ENCODE measurements at places on chromosomes 3 and 15. TPM values are rescaled to one million over a fixed set of nuclear protein-coding genes. Genes with fewer than 3 reads are reported as not detected.
A peak's percentile ranks its signal among the peaks of the same experiment; 100 is the strongest.

DNA sequence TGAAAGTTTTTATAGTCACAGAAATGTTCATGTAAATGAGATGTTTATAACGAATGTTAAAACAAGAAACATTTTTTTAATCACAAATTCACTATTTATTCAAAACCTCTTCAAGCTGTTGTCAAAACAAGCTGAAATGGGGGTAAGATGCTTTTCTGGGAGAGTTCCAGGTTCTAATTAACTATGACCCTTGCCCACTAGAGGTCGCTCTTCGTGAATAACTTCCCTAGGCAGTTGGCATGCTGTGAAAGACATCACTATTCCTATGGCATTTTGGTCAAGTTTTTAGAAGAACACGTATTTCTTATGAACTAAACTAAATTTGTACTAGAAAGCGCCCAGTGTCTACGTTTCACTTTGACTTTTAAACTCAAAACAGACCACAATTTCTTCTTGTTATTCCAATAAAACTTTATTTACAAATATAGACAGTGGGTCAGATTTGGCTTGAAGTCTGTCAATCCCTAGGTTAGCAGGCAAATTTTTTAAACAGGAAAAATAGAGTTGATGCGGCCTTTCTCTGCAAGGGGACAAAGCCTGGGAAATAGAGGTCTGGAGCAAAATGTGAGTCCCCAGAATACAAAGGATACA lies 62.8 kb upstream of the CMTM8 start:
- peaks cover 14% of the 10 kb centered on the region for H3K36me3 ChIP-seq
- DNase-seq, result peak; percentile 37
- H3K27ac ChIP-seq, result no peak overlapping the region
- H3K4me3 ChIP-seq, result no peak overlapping the region
- peaks cover 4% of the 10 kb centered on the region for H3K4me1 ChIP-seq
- H3K27me3 ChIP-seq, result peaks cover 2% of the 10 kb centered on the region

GRCh38 chr3:123080864-123081562 lies 14.2 kb downstream of the PDIA5 start:
- H3K27me3 ChIP-seq, result peaks cover 3% of the 10 kb centered on the region
- H3K4me3 ChIP-seq, result no peak overlapping the region
- no peaks in the 10 kb centered on the region for H3K36me3 ChIP-seq
- peaks cover 41% of the 10 kb centered on the region for H3K4me1 ChIP-seq

GRCh38 chr15:31554261-31554660 lies 227.6 kb downstream of the KLF13 start:
- DNase-seq, result no peak
- H3K27ac ChIP-seq, result no peak overlapping the region
- H3K4me1 ChIP-seq, result peaks cover 3% of the 10 kb centered on the region

The FAM219B gene
- polyA plus RNA-seq, result 9.5 TPM

The BTLA gene
- polyA plus RNA-seq, result not detected

The TNFSF10 gene
- polyA plus RNA-seq, result 49.7 TPM

- H3K36me3 ChIP-seq, result peaks cover 47% of the 10 kb centered on the region
- no peak overlapping the region for H3K27ac ChIP-seq
- peak; percentile 4 for DNase-seq
- no peak overlapping the region for H3K4me3 ChIP-seq
Observed at GRCh38 chr3:193665370-193665989, 72.5 kb downstream of the OPA1 start.

DNA sequence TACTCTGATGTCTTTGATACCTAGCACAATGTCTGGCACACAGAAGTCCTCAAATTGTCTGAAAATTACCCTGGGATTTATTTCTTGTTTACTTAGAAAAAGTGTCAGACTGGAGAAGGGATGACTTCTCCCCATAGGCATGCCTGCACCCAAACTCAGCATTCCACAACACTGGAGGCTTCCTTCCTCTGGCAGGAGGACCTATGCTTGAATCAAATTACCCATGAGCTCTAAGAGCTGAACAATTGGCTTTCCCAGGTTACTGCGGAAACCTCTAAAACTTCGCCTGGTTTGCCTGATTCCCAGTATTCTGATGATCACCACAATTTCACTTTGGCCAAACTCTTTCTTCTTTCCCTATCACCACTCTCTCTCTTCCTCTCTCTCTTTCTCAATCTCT lies 217.4 kb downstream of the DIPK2A start:
- DNase-seq, result no peak
- H3K27ac ChIP-seq, result no peak overlapping the region
- H3K4me1 ChIP-seq, result peaks cover 6% of the 10 kb centered on the region
- no peaks in the 10 kb centered on the region for H3K36me3 ChIP-seq

- no peaks in the 10 kb centered on the region for H3K36me3 ChIP-seq
- peaks cover 4% of the 10 kb centered on the region for H3K27me3 ChIP-seq
- no peak overlapping the region for H3K27ac ChIP-seq
- H3K4me1 ChIP-seq, result no peaks in the 10 kb centered on the region
- H3K4me3 ChIP-seq, result no peak overlapping the region
- DNase-seq, result no peak
Observed at GRCh38 chr3:193509103-193509965, 45.4 kb downstream of the ATP13A4 start.

- H3K27ac ChIP-seq, result no peak overlapping the region
- DNase-seq, result no peak
- peaks cover 3% of the 10 kb centered on the region for H3K36me3 ChIP-seq
- H3K4me3 ChIP-seq, result no peak overlapping the region
Observed at GRCh38 chr3:13132281-13132680, 59.1 kb upstream of the IQSEC1 start.

The SERINC4 gene
- 0.72 TPM for polyA plus RNA-seq

The WDR49 gene
- 0.21 TPM for polyA plus RNA-seq

The GCSAM gene
- 0.64 TPM for polyA plus RNA-seq

GRCh38 chr3:166556955-166557354 lies 719.7 kb upstream of the BCHE start:
- H3K4me3 ChIP-seq, result no peak overlapping the region
- peaks cover 2% of the 10 kb centered on the region for H3K27me3 ChIP-seq
- no peak overlapping the region for H3K27ac ChIP-seq
- no peaks in the 10 kb centered on the region for H3K4me1 ChIP-seq
- DNase-seq, result no peak

GRCh38 chr3:11558002-11558401 lies 85.7 kb downstream of the VGLL4 start:
- H3K36me3 ChIP-seq, result peaks cover 3% of the 10 kb centered on the region
- DNase-seq, result no peak
- H3K27me3 ChIP-seq, result peaks cover 11% of the 10 kb centered on the region

DNA sequence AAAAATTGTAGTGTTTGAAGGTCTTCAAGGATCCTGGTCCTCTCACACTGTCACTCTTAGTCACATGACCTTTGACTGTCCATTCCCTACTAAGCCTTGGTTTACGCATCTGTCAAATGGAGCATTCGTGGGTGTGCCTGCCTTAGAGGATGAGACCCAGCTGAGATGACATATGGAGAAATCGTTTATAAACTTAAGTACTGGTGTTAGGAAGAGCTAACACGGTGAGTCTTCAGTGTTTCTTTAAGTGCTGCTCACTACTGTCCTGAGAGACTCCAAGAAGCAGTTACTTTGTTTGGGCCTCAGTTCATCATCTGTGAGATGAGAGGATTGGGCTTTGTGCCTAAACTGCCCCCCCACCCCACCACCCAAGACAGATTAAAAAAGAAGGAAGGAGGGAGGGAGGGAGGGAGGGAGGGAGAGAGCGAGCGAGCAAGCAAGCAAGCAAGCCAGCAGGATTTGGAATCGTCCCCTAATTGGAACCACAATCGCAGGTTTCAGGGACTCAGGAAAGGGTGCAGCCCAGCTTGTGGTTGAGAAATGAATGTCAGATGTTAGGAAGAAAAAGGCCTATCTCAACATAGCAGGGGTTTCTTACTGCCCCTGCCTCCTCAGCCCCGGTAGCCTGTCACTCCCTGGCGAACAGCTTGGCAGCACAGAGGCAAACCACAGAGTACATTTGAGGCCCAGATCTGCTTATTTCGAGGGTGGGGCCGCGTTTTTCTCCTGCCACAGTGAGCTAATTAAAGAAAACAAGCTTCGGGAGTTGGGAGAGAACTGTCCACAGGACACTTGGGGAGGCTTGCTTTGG lies 32.7 kb downstream of the SMAD3 start:
- peak; percentile 40 for DNase-seq
- H3K36me3 ChIP-seq, result peaks cover 16% of the 10 kb centered on the region
- no peaks in the 10 kb centered on the region for H3K27me3 ChIP-seq
- H3K4me3 ChIP-seq, result peak overlapping the region; percentile 86
- H3K27ac ChIP-seq, result peak overlapping the region; percentile 88
- peaks cover 63% of the 10 kb centered on the region for H3K4me1 ChIP-seq

DNA sequence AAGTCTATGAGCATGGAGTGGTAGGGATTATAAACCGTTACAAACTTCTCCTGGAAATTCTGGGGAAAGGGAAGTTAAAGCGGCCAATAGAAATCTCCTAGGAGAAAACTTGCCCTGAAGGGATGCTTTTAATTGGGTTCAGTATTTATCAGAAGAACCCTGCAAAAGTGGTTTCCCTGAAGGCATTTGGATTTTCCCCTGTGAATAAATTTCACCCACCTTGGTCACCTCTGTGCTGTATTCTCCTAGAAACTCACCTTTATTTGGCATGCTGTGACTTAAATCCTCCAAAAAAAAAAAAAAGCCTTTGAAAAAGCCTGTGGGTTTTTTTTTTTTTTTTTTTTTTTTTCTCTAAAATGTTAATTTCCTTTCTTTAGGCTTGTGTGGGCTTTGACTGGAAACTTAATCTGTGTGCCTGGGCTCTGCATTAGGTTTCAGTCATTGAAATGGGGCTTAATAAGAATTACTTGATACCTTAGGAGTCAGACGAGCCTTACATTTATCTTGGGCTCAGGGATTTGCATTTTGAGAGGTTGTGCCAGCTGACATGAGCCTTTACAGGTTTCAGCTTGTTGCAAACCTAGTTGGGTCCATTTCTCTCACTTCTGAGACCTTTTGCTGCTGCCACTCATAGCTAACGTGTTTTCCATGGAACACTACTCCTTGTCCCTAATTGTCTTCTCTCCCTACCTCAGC lies 22.0 kb downstream of the TGFBR2 start:
- peaks cover 78% of the 10 kb centered on the region for H3K4me1 ChIP-seq
- H3K27ac ChIP-seq, result peak overlapping the region; percentile 94
- H3K36me3 ChIP-seq, result peaks cover 8% of the 10 kb centered on the region

DNA sequence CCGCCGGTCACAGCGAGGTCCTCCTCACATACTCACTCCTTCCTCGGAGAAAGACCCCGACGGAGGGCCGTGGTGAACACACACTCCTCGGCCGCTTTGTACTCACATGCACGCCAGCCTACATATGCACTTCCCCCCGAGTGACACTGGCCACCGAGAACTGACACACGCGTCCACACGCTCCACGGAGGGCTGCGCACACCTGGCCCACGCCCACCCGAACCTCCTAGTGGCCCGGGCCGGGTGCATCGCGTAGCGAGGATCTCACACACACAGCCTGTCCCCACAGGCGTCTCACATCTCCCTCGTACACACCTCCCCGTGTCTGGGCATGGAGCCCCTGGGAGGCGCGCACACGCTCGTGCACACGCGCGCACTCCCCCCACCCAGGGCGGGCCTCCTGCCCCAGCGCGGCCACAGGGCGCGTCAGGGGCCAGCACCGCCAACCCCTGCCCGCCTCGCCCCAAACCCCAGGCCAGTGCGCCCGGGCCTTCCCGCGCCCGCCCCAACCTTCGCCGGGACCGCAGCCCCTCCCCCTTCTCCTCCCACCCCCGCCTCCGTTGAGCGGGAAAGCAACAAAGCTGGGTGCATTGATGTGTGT lies 411 bp upstream of the C3orf70 start:
- H3K36me3 ChIP-seq, result no peaks in the 10 kb centered on the region
- H3K27me3 ChIP-seq, result peaks cover 13% of the 10 kb centered on the region
- peak; percentile 1 for DNase-seq
- peak overlapping the region; percentile 86 for H3K4me3 ChIP-seq

The ZNF502 gene
- polyA plus RNA-seq, result 3.6 TPM

DNA sequence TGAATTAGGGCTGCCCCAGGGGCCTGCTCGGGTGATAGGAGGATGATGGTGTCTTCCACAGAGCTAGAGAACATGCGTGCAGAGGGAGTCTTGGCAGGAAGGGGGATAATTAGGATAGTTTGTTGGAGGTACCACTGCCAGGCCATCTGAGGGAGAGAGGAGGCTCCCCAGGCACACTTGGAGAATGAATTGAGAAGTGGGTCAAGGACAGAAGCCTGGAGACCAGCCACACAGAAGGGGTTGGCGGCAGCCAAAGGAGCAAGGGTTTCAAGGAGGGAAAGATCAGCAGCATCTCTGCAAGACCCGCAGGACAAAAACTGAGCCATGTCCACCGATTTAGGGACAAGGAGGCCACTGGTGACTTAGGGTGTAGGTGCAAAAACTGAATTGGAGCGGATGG lies 6.9 kb downstream of the SLC28A1 start:
- H3K27ac ChIP-seq, result no peak overlapping the region
- no peaks in the 10 kb centered on the region for H3K27me3 ChIP-seq
- no peaks in the 10 kb centered on the region for H3K4me1 ChIP-seq
- no peak overlapping the region for H3K4me3 ChIP-seq

DNA sequence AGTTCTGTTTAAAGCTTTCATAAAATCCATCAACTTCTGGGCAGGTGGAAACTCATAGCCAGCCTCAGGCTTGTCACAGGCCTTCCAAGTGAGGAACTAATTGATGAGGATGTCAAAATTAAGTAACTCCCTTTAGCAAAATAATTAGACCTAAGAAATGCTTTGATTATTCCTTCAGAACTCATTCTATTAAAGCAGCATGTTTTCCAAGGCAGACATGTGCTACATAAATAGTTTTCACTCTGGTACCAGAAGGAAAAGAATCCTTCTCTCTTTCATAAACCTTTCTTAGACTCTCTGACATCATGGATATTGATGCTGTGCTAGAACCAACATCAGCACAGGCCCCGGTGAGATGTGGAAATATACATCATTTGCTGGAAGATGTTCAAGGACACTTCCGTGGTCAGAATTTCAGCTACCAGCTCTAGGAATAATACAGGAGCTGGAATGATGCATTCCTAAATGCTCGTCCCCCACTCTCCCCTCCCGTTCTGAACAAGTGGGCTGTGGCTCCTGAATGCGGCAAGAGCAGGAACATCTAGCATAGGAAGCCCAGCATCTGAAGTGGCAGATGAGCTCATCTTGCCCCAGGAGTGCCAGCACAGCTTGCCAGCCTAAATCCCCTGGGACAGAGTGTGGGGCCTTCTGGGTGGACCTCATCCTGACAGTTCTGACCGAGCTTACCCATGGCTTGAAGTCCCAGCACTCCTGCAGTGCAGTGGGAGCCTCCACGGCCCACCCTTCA lies 82.4 kb downstream of the WWTR1 start:
- no peak overlapping the region for H3K27ac ChIP-seq
- no peak for DNase-seq
- H3K36me3 ChIP-seq, result no peaks in the 10 kb centered on the region
- H3K4me1 ChIP-seq, result peaks cover 9% of the 10 kb centered on the region
- no peaks in the 10 kb centered on the region for H3K27me3 ChIP-seq

GRCh38 chr3:114671741-114672510 lies 378.1 kb downstream of the TIGIT start:
- no peaks in the 10 kb centered on the region for H3K36me3 ChIP-seq
- no peak overlapping the region for H3K27ac ChIP-seq
- DNase-seq, result no peak
- H3K4me1 ChIP-seq, result peaks cover 6% of the 10 kb centered on the region
- no peak overlapping the region for H3K4me3 ChIP-seq

DNA sequence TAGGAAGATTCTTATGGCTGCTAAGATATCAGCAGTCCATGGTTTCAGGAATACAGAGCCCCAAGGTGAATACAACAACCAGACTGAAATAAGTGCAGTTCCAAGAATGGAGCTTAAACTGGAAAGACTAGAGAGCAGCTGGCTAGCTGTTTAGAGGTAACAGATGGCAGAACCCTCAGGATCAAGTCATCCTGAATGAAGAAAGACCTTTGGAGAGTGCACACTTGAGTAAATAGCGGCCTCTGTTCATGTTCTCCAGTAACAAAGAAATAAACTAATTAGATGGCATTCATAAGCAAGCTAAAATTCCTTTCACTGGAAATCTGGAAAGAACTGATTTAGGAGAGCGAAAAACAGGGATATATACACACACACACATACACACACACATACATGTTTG lies 968.4 kb downstream of the FHIT start:
- DNase-seq, result no peak
- no peaks in the 10 kb centered on the region for H3K4me1 ChIP-seq
- no peak overlapping the region for H3K4me3 ChIP-seq

The UBE2E1 gene
- polyA plus RNA-seq, result 18.0 TPM

The SMCO1 gene
- not detected for polyA plus RNA-seq

The TRPM1 gene
- 0.11 TPM for polyA plus RNA-seq
